ENCODE measurements at places on chromosomes 12 and 14.

GRCh38 chr14:67680121-67680602 lies 5.7 kb upstream of the VTI1B start:
- peak; percentile 72 for DNase-seq

- DNase-seq: no peak
Observed at GRCh38 chr14:104108570-104109541, 23.4 kb downstream of the ASPG start.

- DNase-seq: no peak
Observed at GRCh38 chr14:65255029-65255545, 152.8 kb upstream of the MAX start.

GRCh38 chr12:116661341-116661740 lies 76.5 kb downstream of the SPRING1 start:
- no peak for DNase-seq
